DMS153 (cell line): ENCODE measurements at places on chromosomes 11 and 22.

DNA sequence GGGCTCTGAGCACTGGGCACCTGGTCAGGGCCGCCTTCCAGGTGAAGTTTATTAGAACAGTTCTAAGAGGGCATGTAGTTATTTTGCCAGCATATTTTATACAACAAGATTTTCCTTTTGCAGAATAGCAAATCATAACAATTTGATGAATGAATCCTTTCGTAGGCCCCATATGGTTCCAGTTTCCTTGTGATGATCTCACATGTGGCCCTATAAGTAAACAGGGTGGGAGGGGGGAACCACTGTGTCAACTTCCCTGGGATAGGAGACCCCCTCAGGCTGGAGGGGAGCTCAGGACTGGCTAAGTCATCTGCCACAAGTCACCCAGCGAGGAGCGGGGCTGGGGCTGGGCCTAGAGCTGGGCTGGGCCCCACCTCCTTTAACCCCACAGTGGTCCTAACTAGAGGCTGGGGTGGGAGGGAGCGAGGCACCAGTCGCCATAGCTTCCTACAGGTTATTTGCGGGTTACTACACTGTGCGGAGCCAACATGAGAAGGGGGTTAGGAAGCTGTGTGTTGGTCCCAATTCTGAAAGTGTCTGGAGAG lies 4.2 kb downstream of the FBLN1 start:
- no peak for DNase-seq

DNA sequence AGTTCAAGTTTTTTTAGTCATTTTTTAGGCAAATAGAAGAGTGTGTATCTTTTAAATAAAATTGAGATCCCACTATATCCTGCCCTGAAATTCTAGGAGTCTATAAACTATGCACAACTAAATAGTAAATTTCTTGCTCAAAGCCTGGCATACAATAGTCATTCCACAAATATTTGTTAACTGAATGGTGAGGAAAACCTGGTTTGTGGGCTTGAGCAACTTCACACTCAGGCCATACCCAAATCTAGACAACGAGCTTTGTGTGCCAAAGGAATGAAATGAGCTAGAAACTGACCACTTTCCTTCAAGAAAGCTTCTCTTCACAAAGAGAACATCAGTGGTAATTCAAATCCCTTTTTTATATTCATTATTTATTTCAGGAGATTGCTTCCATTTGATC lies 39.6 kb upstream of the AMOTL1 start:
- DNase-seq = no peak

- no peak for DNase-seq
Observed at GRCh38 chr11:92702037-92702804, 267.2 kb upstream of the MTNR1B start.

DNA sequence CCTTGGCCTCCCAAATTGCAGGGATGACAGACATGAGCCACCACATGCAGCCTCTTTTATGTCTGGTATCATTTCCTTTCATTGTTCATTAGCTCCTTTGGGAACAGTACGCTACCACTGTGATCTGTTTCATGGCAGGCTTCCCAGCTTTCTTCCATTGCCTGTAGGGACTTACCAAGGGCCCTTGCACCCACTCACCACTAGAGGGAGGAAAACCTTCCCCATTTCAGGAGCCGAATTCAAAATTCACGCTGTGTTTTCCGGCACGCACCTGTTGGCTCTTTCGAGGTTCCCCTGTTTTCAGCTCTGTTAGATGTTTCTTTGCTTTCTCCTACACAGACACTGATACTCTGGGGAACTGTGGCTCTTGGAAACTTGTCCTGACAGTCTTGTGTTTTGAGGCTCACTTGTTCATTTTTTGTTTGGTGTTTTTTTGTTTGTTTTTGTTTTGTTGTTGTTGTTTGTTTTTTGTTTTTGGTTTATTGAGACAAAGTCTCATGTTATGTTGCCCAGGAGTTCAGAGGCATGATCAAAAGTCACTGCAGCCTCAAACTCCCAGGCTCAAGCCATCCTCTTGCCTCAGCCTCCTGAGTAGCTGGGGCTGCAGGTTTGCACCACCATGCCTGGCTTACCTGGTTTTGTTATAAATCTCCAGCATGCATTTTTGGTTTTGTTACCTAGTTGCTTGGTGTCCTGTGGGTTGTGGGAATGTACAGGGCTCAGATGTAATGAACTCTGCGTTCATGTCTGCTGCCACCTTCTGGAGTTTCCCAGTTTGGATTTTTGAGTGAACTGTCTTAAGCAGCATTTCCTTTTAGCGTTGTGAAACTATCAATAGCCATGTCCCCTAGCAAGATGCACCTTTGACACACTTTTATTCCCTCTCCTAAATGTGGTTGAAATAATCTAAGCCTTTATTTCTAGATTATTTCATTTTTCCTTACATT lies 2.3 kb downstream of the KRTAP5-11 start:
- peak; percentile 83 for DNase-seq

DNA sequence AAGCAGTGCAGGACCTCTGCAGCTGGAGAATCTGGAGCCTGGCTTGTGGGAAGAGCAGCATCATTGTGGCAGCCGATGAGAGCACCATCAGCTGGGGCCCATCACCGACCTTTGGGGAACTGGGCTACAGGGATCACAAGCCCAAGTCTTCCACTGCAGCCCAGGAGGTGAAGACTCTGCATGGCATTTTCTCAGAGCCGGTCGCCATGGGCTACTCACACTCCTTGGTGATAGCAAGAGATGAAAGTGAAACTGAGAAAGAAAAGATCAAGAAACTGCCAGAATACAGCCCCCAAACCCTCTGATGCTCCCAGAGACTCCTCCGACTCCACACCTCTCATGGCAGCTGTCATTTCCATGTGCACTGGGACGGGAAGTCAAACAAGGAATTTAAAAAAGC lies 35.6 kb downstream of the ASRGL1 start:
- DNase-seq = no peak

DNA sequence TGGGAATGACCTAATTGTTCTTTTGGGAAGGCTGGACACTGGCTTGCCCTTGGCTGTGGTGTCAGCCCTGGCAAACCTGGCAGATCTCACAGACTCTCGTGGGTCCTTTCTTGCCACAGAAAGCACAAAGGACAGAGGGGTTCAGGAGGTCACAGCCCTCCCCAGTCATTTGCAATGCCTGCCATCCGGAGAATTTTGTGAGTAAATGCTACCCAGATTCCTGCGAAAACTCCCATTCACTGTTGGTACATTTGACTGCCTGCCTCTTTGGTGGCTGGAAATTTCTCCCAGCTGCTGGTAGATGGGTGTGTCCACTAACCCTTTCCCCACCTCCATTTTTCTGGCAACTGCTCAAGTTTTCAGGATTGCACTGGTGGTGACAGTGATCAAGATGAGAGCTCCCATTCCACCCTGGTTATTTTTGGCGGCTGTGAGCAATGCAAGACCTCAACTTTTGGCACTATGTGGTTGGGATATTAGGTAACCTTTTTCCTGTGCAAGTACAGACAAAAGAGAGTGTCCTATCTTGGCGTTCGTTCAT lies 155.7 kb downstream of the NAV2 start:
- DNase-seq = peak; percentile 54

- DNase-seq = no peak
Observed at GRCh38 chr11:33507967-33508366, 192.7 kb downstream of the C11orf91 start.

- DNase-seq = no peak
Observed at GRCh38 chr11:103897160-103897936, 139.1 kb upstream of the DDI1 start.

GRCh38 chr11:16337421-16338213 lies 18.7 kb downstream of the SOX6 start:
- no peak for DNase-seq

- DNase-seq = peak; percentile 18
Observed at GRCh38 chr11:102293873-102294601, 23.2 kb upstream of the BIRC3 start.

- DNase-seq = no peak
Observed at GRCh38 chr11:65643971-65644370, 6.1 kb downstream of the SIPA1 start.

DNA sequence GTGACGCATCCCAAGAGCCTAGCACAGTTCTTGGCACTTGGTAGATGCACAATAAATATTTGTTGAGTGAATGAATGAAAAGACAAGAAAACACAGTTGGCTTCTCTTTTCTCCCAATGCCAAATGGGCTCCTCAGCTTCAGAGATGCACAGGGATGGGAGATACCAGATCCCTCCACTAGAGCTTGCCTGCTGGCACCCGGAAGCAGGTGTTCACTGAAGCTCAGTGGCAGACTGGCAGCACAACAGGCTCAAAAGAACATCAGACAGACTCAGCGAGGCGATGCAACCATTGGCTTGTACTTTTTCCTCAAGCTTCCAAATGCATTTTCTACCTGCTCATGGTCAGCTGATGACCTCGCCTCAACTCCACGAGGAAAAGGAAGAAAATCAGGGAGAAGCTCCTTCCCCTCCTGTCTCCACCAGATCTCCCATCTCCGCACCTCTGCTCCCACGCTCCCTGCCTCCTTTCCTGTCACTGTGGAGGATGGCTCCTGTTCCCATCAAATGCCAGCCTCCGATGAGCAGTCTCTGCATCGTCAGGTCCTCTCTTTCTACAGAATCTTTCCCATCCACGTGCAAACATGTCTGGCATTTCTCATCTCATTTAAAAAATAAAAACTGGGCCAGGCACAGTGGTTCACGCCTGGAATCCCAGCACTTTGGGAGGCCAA lies 5.8 kb downstream of the RAPSN start:
- DNase-seq = peak; percentile 67

GRCh38 chr11:56543157-56543556 lies at the start of gene OR5M11:
Gene OR5M11 (minus strand): TSS chr11:56543257. CDS start chr11:56543257, 0 bp downstream.
- no peak for DNase-seq

- no peak for DNase-seq
Observed at GRCh38 chr22:38346506-38346905, 29.3 kb upstream of the CSNK1E start.

DNA sequence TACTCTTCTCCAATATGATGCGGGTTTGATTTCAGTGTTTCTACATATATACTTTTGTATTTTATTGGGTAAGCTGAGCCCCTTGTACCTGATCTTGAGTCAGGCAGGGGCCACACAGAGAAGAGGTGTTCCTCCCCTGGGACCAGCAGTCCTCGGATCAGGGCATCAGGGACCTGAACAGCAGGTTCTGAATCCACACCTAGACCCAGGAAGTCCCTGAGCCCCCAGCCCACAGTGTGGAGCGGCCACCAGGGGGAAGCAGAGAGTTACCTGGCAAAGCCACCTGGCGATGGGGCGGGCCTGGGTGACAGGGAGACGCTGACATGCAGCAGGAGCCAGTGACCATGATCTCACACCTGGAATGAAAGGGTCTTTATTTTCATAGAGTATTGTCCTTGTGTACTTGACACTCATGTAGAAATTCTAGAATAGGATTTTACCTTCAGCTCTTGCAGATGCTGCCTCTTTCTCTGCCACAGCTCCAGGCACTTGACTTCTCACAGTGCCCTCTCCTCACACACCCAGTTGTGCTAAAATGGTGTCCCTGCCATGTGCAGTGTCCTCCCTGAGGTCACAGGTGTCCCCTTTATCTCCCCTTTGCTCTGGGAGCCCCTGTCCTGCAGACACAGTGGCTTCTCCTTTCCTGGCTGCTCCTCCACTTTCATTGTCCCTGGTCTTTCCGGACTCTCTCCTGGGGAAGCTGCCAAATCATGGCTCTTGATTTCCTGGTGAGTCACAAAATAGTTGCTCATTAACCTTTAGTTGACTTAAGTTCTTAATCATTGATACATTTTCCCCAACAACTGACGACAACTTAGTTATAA lies 48.5 kb downstream of the GGTLC2 start:
- peak; percentile 56 for DNase-seq

DNA sequence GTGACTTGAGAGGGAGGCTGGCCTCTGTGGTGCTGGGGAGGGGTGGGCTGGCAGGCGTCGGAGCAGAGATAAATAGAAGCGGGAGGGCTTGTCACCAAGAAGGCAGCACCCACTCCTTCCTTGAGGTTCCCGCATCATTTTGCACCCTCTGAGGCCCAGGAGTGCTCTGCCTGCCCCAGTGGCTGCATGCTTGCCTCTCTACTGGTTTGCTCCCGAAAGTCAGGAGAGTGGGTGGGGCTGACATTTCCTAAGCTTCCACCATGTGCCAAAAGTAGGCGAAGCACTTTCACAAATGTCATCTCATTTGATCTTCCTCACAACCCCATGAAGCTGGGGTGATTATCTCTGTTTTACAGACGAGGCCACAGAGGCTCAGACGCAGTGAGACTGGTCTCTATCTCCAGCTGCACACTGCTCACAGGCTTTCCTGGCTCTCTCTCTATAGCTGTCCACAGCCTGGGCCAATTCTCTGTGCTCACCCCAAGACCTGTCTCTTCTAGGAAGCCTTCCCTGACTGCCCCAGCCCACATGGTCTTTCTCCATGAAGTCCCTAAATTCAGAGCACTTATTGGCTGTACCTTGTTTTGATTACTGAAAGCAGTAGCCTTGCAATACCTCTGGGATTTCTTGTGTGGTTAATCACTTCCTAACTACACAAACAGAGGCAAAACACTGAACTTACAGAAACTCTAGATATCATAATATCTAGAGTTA lies 2.6 kb upstream of the UCP3 start:
- DNase-seq = no peak

- DNase-seq = no peak
Observed at GRCh38 chr11:113242767-113243397, 71.5 kb upstream of the TTC12 start.

GRCh38 chr22:30226192-30226832 lies 20.2 kb downstream of the LIF start:
- DNase-seq = no peak
